ENCODE measurements at places on chromosomes 16 and 17.
A peak's percentile ranks its signal among the peaks of the same experiment; 100 is the strongest.

DNA sequence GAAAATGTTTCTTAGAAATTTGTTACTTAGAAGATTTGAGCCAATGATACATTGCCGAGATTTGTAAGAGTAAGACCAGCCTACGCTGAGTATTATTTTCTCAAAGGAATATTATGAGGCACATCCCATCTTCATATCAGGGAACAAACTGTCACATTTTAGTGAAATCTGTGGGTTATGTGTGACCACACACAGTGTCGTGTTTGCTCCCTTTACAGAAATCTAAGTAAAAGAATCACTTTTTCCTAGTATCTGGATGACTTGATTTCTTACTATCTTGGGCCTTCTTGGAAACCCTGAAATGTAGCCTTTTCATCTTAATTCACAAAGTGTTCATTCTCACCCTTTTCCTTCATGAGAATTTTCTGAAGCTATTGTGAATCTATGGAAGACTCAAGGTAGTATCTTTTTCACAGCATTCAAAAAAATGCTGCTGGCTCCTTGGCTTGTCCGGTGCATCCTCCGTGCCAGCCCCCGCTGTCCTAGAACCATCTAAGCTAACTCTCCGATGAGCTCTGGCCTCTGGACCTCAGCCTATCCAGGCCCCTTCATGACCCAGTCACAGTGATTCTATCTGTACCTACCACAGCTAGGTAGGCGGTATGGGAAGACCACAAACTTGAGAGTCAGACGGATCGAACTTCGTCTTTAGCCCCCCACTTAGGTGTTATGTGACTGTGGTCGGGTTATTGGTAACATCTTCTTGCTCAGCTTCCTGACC lies 524.3 kb downstream of the MAF start:
- ATAC-seq, result no peak

- ATAC-seq, result no peak
Observed at GRCh38 chr17:14845591-14846281, 419.4 kb downstream of the PMP22 start.

GRCh38 chr17:75238684-75239191 lies 22.7 kb downstream of the GGA3 start:
- peak; percentile 50 for ATAC-seq

- no peak for ATAC-seq
Observed at GRCh38 chr17:58533616-58534188, 19.3 kb upstream of the MTMR4 start.

DNA sequence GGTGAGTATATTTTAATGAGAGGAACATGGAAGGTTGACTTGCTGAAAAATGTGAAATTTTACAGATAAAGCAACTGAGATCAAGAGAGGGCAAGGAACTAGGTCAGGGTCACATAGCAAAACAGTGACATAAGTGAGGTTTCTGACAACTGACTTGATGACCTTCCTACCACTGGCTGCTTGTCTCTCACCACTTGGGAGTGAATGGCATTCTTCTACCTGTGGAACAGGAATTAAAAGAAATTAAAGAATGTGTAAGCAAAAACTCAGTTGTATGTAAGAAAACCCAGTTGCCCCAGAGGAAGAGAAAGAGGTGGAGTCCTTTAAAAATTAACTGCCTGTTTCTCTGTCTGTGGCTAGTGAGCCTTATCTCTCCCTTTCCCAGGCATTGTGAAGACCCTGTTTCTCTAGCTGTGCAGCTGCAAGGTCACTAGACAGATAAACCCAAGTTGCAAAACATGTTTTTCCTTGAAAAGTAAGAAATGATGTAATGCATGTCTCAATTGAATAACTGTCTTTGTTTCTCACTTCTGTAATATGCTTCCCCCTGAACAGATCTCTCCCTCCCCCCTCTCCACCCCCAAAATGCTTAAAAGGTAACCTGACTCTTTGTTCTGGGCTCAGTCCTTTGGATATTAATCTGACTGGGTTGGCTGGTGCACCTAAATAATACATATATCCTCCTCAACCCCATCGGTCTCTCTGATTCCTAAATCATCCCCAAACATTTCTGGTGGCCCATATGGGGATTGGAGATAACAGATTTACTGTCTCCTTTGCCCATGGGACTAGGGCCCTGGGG lies 23.4 kb downstream of the ACSM1 start:
- ATAC-seq, result no peak

GRCh38 chr17:81277421-81277820 lies 17.7 kb downstream of the SLC38A10 start:
- peak; percentile 79 for ATAC-seq

GRCh38 chr16:85616607-85617321 lies 3.6 kb downstream of the GSE1 start:
- ATAC-seq, result no peak

All from gastroesophageal sphincter (tissue), 4 donors.